RWPE1 (cell line): ENCODE measurements at places on chromosomes 12 and 14.
A peak's percentile ranks its signal among the peaks of the same experiment; 100 is the strongest.

GRCh38 chr14:71613168-71613567 is 319.1 kb upstream of the RGS6 start:
- no peak for DNase-seq

DNA sequence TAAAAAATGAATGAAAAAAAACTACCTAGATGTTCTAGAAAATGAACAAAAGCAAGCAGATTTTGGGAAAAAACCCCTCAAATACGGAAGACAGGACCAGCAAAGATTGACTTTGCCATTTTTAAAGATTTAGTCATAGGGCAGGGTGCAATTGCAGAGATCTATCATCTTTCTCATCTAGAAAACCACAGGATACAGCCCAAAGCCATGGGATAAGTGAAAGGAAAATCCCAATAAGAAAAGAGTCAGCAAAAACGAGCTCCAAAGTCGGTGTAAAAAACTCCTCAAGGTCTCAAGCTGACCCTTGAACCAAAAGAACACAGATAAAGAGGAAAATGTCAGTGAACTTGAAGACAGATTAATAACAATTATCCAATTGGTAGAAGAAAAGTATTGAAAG is 28.0 kb downstream of the CEP290 start:
- peak; percentile 0 for DNase-seq

GRCh38 chr12:50213439-50213838 is 46.3 kb upstream of the CERS5 start:
- no peak for DNase-seq

DNA sequence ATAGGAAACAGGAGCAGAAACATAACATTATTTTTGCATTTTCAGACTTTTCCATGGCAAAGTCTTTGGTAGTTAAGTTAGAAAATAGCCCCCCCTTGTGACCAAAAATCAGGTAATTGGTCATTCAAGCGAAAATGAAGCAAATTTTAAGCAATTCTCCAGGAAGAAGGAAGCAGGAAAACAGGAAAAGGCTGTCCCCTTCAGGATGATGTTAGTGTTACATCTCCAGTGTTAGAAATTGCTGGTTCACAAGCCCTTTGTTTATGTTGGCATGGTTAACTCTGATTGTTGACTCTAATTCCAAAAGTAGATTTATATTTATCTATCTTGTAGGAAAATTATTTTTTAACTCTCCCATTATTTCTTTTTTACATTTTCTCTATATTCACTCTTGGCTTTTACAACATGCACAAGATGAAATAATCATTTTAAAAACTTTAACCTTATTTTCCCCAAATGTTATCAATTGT is 18.8 kb upstream of the GAS2L3 start:
- DNase-seq: peak; percentile 57

- no peak for DNase-seq
Observed at GRCh38 chr14:100401792-100402191, 78.7 kb downstream of the SLC25A47 start.
